ENCODE measurements at places on chromosomes 11 and 22.

DNA sequence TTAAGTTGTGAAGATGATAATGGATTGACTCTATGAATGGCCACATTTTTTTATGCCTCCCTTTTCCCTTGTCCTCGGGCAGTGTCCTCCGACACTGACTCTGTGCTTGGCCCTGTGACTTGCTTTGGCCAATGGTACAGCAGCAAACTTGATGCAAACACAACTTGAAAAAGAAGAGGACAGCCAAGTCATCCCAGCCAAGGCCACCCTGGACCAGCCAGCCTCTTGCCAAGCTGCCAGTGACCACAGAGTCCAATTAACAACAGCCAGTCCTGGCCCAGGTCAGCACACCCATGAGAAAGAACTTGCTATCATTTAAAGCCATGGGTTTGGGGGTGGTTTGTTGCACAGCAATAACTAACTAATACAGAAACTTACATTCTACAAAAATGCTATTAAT, 63.4 kb upstream of the SLC35C1 start:
- no peak for DNase-seq

DNA sequence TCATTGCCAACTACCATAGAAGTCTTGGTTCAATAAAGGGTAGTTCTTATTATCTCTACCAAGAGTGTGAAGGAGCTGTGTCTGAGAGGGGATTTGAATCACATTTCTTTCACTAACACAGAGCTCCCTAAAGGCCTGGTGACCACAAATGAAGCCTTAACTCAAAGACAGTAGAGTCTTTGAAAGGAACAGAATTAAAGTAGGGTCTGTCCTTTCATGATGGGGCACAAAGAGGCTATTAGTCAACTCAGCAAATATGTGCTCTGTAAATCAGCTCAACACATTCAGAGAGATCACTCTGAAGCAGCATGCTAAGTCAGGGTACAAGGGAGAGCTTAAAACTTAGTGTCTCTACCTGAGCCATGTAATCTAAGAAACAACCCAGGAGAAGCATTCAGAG, 212.4 kb upstream of the SYN3 start:
- DNase-seq: no peak

DNA sequence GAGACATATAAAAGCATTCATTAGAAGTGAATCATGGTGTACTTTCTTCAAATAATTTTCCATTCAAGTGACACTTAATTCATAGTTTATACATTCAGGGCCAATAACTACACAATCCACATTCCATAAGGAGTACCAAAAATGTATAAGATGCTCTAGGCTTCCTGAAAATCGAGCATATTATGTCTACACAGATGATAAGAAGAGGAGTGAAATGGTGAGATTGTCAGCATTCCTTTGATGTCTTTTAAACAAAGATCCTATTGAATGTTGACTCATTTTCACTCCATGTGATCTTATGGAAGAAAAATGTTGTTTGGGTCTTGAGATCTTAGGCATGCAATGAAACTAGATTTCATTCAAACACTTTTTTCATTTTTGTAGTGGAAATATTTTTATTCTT, 843.2 kb downstream of the KCNA4 start:
- DNase-seq: no peak

GRCh38 chr11:33893711-33894397, 2.0 kb upstream of the LMO2 start:
- DNase-seq: no peak

GRCh38 chr11:15497366-15497765, 382.6 kb downstream of the INSC start:
- DNase-seq: no peak

DNA sequence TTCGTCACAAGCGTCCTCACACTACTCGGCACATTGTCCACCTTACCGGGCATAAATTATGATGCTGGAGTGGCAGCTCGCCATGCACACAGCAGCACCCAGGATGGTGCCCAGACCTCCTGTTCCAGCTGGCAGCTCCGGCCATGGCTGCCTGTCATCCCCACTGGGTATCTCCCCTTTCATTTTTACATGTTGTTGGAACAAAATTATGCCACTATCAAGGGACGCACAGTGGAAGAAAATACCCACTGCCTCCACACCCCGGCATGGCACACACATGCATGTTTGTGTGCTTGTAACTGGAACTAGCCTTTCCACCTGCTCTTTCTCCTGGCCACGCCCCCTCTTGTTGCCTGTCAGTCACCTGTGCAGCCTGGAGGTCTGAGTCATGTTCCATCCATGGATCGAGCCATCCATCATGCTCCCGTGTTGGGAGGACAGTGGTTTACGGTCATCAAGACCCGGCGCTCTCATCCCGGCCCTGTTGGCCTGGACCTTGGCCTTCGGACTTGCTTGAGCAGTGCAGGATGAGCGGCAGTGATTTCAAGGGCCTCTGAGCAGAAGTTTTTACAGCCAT, 1069.6 kb downstream of the BRD1 start:
- DNase-seq: no peak

GRCh38 chr11:132330515-132330914, 960.1 kb downstream of the NTM start:
- no peak for DNase-seq

DNA sequence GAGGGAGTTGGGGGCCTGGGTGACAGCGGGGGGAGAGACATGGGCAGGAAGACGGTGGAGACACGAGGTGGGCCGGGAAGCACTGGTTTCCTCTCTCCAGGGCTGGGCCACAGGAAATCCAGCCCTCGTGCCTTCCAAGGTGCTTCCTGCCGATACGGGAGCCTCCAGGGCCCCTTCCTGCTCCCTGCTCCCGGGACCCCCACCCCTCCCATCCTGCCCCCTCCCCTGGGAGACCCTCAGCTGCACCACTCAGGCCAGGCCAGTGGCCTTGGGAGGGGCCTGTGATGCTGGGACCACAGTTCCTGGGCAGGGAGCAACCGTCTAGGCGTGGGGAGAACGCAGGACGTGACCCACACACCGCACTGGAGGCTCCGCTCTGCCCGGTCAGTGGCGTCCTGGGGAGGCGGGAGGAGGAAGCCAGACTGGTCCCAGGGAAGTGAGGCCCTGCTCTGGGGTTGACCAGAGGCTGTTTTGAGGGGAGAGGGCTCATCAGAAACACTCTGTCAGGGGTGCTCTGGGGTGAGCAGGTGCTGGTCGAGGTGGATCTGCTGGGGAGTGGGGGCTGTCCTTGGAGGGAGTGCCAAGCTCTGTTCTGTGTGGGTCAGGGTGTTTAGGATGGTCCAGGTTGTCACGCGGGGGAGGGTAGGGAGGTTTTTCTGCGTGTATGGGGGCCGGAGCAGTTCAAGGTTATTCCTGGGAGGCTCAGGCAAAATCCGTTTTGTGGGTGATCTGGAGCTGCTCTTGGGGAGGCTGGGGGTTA, at the start of gene SHANK3:
Gene SHANK3, plus strand, starts transcription at position 353 of the 760 bp plus-strand sequence.
- no peak for DNase-seq

GRCh38 chr11:29268733-29269132, 748.1 kb downstream of the KCNA4 start:
- DNase-seq: no peak

GRCh38 chr11:35631891-35632290, 13.6 kb downstream of the FJX1 start:
- DNase-seq: no peak

DNA sequence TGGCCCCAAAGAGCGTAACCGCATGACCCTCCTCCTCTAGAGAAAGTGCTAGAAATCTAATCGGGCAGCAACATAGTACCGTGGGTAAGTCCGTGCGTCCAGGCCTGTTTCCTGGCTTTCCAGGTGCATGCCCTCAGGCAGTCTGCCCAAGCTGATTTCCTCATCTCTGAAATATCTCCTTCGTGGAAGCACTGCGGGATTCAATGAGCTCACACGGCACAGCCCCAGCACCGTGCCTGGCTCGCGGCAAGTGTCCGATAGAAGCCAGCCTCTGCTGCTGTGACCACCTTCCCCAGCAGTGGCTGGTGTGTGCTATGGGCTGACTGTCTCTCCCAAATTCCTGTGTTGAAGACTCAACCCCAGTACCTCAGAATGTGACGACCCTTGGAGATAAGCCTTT, 20.7 kb downstream of the RPUSD4 start:
- no peak for DNase-seq

GRCh38 chr11:69076129-69076791, 27.5 kb downstream of the TPCN2 start:
- DNase-seq: no peak

DNA sequence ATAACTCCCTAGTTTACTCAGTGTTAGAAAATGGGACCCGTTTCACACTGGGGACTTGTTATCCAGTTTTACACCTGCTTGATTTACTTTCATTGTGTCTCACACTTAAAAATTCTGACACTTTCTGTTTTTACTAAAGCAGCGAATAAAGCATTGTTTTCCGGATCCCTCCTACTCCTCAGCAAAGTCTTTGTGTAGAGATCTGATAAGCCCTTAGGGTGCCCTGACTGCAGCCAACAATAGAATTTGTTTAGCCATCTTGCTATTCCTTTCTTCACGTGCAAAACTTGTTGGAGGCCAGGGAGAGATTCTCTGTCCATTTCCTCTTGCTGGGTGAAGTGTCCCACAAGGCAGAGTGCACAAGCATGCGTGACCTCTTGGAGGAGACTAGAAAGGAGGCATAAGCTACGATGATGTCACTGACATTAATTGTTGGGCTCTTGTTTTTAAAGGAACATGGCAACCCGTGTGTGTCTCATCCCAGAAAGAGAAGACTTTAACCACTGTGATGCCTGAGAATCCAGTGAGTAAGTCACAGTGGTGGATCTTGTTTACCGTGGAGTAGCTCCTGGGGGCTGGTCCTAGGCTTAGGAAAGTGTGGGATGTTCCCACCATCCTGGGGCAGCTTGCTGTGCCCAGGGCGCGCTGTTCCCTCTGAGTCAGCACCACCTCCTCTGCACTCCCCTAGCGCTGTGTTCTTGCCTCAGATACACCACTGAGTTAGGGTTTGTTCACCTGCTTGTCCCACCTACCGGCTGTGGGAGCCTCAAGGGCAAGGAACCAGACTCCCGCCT, 27.7 kb downstream of the MICAL2 start:
- no peak for DNase-seq

DNA sequence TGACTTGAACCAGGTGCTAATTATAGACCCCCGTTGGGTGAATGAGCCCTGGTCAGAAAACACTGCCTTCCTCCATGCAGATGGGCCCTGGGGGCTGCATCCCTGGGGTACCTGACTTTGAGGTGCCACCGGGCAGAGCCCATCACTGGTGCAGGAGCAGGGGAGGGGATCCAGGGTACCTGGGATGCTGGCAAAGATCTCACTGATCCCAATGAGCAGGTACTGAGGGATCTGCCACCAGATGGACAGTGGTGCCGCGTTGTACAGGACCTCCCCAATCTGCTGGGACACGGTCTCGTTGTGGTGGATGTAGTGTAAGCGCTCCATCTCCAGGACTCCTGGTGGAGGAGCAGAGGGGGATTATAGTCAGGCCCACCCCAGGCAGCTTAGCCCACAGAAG, 12.7 kb downstream of the SLC15A3 start:
- no peak for DNase-seq

DNA sequence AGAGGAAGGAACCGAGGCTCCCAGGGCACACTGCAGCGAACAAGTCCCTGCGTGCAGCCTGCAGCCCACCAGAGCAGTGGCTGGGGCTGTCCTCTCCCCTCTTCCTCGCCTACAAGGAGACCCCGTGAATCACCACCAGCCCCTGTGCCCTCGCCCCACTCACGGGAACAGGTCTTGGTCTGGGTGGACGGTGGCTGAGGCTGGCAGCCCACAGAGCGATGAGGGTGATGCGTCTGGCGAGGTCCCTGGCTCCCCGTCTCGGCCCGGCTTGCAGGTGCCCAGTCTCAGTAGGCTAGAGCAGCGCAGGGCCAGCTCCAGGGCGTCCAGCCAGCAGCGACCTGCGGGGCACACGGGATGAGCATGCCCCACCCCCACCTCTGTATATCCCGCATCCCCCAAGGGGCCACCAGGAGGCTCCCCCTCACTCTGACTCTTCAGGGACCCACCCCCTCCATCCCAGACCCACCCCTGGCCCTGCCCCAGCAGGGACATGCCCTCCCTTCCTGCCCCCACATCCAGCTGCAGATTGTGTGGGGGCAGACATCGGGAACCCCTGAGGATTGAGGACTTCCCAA, 50.5 kb upstream of the CARS1 start:
- DNase-seq: no peak

GRCh38 chr11:34223021-34223813, 117.8 kb downstream of the NAT10 start:
- DNase-seq: no peak

GRCh38 chr22:36116127-36116526, 44.4 kb downstream of the APOL3 start:
- no peak for DNase-seq

- DNase-seq: no peak
These were observed 14.6 kb downstream of the NF2 start for GRCh38 chr22:29617922-29618629.

GRCh38 chr11:105854269-105854668, 167.8 kb downstream of the MSANTD4 start:
- no peak for DNase-seq

DNA sequence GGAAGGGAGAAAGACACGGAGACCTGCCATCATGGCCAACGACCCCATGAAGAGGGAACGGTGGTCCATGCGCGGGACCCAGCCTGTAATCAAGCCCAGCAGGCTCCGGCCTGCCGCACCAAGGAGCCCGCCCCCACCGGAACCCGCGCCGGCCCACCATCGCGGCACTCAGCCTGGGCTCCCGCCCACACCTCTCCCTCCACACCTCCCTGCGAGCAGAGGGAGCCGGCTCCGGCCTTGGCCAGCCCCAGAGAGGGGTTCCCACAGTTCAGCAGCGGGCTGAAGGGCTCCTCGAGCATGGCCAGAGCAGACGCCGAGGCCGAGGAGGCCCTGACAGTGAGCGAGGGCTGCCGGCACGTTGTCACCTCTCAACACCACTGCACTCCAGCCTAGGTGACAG, 1302.8 kb upstream of the CNTN5 start:
- no peak for DNase-seq

DNA sequence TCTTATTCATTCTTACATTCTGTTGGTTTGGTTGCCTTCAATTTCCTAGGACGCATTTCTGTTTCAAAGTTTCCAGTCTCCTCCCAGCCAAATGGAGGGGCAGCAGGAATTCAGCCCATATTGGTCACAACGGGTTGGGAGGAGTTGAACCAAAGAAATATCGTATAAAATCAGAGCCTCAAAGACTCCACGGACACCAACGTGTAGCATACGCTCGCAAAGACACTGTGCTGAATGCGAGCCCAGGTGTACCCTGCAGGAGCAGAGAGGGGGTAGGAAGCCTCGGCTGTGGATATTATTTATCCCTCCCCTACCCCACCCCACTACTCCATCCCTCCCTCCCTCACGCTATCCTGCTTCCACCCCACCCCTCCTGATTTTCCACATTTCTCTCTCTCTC, 15.5 kb upstream of the CCND1 start:
- no peak for DNase-seq

- DNase-seq: no peak
These were observed 55.6 kb upstream of the RRM1 start for GRCh38 chr11:4039011-4039410.

DNA sequence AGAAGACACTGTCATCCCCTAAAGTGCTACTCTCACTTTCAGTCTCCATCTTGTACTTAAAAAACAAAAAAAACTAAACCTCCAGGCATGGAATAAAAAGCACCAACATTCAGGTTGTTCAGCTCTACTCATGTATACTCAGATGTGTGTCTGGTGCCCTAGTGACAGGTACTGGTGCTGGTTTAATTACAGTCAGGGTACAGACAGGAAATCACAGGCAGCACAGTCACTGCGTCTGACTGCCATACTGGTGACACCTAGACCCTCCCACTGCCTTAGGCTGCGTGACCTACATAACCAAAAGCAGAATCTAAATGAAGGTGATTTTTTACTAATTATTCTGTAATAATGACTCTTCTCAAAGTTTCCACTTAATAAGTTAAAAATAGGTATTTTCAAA, at the start of gene ARHGAP32:
Gene ARHGAP32, minus strand, starts transcription at position 176 of the 400 bp plus-strand sequence. Its CDS starts 127 bp downstream, at position 49.
- DNase-seq: no peak

Measured in D721Med (cell line).